ENCODE measurements at places on chromosomes 12 and 14.

DNA sequence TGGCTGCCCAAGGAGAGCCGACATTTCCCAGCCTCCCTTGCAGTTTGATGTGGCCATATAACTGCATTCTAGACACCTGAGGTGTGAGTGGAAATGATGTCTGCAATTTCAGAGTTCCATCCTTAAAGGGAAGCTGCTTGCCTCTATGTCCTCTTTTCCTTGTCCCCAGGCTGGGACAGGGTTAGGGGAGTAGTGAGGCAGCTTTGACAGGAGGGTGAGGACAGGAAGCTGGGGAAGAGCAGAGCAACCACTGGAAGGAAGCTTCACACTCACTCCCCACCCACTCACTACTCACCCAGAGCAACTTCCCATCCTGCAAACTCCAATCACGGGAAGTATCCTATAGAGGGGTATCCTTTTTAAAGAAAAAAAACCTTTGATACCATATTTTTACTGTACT lies 28.9 kb upstream of the LTA4H start:
- no peak for DNase-seq

DNA sequence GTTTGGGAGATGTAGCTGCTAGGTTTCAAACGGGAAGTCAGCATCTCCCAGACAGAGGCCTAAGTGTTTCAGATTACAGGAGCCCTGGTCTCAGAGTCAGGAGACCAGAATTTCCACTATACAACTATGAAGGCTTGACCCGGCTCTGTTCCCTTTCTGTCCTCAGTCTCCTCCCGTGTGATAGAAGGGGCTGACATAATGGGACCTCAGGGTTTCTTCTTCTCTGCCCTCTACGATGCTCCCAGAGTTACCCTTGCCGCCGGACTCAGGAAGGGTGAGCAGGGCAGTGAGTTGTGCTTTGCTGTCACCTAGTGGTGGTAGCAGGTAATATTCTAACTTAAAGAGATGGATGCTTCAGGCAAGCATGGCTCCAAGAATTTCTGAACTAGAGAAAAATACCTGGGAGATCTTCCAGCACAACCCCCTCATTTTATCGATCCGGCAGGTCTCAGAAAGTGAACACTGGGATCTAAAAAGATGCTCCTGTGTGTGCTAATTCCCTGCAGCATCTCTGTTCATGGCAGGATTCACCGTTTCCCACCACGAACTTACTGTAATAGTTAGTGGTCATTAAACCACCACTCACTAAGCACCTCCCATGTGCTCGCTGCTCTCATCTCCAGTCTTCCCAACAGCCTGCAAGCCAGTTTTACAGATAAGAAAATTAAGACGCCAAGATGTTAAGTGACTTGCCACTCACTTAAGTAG lies 84.4 kb downstream of the VWF start:
- DNase-seq: peak; percentile 39

DNA sequence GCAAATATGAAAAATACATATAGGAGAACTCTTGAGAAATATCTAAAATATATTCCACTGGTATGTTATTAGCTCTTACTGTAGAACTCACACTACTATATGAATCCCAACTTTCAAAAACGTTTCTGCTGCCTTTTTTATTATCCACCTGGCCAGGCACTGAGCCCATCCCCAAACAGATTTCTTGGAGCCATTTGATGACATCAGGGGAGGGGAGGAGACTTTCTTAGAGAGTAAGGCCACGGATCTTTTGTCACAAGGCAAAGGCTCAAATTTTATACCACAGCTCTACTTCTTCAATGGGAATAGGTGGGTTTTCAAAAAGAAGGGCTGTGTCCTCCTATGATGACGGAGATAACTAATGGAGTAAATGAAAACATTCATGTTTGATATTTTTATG lies 83.0 kb downstream of the SLC25A21 start:
- DNase-seq: no peak

DNA sequence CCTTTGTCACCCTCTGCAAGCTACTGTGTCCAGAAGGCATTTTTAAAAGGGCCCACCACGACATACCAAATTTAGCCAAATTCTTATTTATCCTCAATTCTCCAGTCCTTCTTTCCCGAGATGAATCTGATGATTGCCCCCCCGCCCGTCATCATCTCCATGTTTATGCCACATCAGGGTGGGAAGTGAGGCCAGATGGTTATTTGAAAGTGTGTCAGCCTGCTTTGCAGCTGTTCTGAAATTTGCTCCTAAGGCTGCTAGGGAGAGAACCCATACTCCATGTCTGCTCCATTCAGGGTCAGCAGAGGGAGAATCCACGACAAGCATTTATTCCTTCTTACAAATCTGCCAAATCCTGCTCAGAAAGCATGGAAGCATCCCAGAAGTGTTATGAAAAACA lies 337.8 kb downstream of the ADAMTS20 start:
- DNase-seq: no peak

DNA sequence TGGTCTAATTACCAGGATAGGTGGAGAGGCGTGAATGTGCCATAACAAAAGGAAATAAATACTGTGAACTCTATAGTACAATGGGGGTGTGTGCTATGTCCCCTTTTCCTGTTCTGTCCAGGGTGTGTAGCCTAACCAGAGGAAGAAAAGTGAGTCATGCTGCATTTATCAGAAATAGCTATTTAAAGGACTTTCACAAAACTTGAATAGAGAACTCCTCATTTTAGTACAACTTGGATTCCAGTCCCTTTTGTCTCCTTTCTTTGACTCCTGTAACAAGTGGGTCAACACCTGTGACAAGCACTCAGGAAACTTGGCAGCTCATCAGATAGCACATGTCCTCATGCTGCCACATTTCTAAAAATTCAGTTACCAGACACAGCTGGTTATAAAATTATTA lies 123.4 kb downstream of the CCDC91 start:
- no peak for DNase-seq

DNA sequence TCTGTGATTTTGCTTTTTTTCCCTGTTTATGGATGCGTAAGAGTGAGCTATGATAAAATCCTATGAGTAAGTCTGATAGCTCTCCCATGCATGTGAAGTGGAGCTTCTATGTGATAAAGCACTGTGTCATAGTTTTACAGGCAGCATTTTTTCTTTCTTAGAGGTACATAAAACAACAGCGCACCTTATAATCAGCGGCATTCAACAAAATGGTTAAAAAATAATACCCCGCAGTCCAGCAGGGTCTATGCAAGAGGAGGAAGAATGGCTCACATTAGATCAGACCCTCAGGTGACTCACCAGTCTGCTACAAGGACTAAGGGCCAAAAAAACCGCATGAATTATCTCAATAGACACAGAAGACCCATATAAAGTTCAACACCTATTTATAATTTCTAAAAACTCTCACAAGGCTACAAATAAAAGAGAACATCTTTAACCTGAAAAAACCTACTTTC lies 33.0 kb upstream of the TMEM179 start:
- DNase-seq: no peak

GRCh38 chr12:52796839-52797528 lies 1.1 kb upstream of the KRT3 start:
- DNase-seq: no peak

- DNase-seq: peak; percentile 17
Measured at GRCh38 chr12:12726555-12727093, 9.5 kb downstream of the CDKN1B start.

GRCh38 chr12:7101694-7102131 lies 7.3 kb downstream of the C1RL start:
- DNase-seq: no peak

- peak; percentile 34 for DNase-seq
Measured at GRCh38 chr12:110579535-110580253, 3.4 kb downstream of the PPTC7 start.

DNA sequence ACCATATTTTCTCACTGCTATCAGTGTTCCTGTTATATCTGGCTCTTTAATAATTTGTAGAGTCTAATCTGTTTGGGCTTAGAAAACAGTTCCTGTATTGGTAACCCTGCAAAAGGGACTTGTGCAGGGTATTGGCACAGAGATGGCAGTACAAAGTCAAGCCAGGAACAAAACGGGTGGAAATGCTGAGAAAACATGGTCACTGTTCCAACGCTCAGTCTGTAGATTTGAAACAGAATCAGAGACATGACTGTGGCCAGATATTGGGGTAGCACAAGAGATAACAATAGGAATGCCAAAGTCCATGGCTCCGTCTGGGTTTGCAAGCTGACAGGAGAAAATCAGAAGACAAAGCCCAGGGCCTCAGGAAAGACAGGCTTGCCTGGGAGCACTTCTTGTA lies 290.7 kb upstream of the PDE3A start:
- DNase-seq: no peak

- no peak for DNase-seq
Measured at GRCh38 chr12:78338054-78338785, 507.5 kb downstream of the NAV3 start.

DNA sequence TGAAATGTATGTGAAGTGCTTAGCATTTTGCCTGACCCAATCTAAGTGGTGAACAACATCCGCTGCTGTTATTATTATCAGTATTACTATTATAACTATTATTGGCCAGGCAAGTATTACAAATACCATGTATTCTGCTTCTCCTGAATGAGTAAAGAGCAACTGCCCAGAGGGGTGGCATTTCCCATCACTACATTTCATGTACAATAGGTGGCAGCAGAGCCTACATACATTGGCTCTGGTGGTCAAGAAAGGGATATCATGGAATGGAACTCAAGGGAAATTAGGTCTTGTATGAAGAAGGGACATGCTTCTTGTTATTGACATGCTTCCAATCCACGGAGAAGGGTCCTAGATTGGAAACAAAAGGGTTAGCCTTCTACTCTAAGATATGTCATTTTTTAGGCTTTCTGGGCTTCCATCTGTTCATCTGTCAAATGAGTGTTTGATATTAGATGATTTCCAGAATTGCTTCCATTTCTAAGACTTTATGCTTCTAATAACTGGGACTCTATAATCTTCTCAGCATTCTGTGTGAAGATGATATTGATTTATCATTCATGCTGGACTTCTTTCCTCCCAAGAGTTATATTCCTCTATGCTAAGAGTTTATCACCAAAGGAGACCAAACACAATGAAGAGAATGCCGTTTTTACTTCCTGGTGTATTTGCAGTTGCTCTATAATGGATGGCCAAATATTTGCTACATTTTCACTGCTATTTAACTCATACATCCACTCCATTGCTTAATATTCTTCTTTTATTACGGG lies 239.1 kb downstream of the SSPN start:
- DNase-seq: peak; percentile 13

DNA sequence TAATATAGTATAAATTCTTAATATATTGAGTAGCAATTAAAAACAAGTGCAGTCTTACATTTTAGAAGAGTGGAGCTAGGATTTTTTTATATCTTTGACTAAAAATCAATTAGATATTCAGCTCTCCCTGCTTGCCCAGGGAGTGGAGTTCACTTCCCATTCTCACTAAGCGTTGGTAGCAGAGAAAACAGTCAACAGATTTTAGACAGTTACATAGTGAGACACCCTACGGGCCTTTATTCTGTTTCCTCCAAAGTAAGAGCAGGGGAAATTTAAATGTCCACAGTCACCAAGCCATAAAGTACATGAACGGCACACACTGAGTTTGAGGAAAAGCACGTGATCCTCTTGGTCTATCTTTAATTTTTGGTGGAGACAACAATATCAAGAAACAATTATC lies 131.6 kb upstream of the PLEKHG7 start:
- no peak for DNase-seq

GRCh38 chr12:3038166-3038565 lies 39.0 kb upstream of the TSPAN9 start:
- no peak for DNase-seq

DNA sequence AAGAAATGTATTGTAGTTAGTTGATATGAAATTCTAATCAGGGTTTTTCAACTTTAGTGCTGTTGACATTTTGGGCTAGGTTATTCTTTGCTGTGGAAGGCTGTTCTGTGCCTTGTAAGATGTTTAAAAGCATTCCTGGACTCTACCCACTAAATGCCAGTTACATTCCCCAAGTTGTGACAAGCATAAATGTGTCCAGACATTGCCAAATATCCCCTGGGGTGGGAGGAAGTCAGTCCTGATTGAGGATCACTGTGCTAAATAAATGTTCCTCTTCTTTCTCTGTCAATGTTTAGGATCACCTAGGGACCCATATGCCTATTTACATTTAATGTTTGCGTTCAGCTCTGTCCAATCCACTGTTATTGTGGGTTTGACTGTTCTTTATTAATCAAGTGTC lies 268.3 kb downstream of the TMTC2 start:
- no peak for DNase-seq

GRCh38 chr14:23130871-23131270 lies 11.8 kb upstream of the CEBPE start:
- DNase-seq: no peak

GRCh38 chr12:40207551-40207950 lies 17.2 kb upstream of the LRRK2 start:
- DNase-seq: no peak

GRCh38 chr14:66395300-66395699 lies 90.9 kb upstream of the CCDC196 start:
- DNase-seq: no peak

GRCh38 chr12:132544080-132544397 lies 54.1 kb downstream of the FBRSL1 start:
- no peak for DNase-seq

- DNase-seq: no peak
Measured at GRCh38 chr12:117120787-117121186, 21.6 kb upstream of the TESC start.

DNA sequence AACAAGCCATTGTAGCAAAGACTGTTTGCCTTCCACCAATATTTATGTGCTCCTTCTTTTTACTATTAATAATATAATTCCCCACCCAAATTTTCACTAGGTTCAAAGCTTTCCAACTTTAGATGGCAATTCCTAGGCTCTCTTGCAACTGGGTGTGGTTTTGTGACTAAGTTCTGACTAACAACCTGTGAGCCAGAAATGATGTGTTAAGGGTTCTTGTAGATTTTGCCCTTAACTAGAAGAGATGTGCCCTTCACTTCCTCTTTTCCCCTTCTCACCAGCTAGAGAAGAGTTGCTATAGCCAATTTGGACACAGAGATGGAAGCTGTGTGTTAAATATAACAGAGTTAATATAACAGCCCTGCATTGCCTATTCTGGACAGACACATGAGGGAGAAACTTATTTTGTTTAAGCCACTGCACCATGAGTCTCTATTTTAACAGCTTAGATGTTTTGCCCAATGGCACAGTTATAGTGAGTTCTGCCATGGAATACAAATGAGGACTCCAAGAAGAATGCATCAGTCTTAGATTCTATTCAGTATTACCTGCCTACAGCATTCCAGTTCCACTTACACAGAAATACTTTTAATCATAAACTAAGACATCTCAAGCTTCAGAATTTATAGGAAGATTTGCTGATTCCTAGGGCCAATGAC lies 216.2 kb downstream of the DUSP6 start:
- no peak for DNase-seq

- no peak for DNase-seq
Measured at GRCh38 chr12:48424644-48425043, 47.7 kb upstream of the ANP32D start.

- DNase-seq: no peak
Measured at GRCh38 chr14:102278631-102278935, 26.4 kb downstream of the MOK start.

- no peak for DNase-seq
Measured at GRCh38 chr12:54227376-54227775, 38.6 kb upstream of the SMUG1 start.

Measured in CD8-positive, alpha-beta T cell (primary cell).